Ammon's horn (tissue), 1 donor: ENCODE measurements at places on chromosomes 6 and 20.
A peak's percentile ranks its signal among the peaks of the same experiment; 100 is the strongest.

- DNase-seq: no peak
Measured at GRCh38 chr6:42942444-42942843, 13.2 kb downstream of the CNPY3 start.

- no peak for DNase-seq
Measured at GRCh38 chr6:115668211-115668610, 392.5 kb downstream of the FRK start.

- DNase-seq: peak; percentile 39
Measured at GRCh38 chr6:146770965-146771735, 172.4 kb downstream of the ADGB start.

DNA sequence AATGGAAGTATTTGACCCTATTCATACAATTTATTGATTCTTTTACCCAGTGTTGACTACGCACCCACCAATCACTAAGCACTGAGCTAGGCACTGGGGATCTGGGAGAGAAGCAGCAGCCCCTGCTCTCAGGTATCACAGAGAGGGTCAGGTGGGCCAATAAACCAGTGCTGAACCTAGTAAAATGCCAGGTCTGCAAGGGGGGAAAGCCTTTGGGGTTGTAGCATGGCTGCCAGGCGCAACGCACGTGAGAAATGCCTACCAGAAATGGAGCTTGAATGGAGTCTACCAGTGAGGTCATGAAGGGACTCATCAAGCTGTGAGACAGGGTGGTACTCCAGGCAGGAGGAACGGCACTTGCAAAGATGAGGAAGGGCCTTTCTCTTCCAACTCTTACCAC is 313.6 kb downstream of the GMDS start:
- no peak for DNase-seq

GRCh38 chr20:21873291-21873690 is 167.8 kb downstream of the PAX1 start:
- DNase-seq: no peak

GRCh38 chr6:142009647-142010046 is 123.1 kb upstream of the GJE1 start:
- DNase-seq: no peak

GRCh38 chr6:137117581-137117980 is 55.9 kb downstream of the IL22RA2 start:
- peak; percentile 58 for DNase-seq

DNA sequence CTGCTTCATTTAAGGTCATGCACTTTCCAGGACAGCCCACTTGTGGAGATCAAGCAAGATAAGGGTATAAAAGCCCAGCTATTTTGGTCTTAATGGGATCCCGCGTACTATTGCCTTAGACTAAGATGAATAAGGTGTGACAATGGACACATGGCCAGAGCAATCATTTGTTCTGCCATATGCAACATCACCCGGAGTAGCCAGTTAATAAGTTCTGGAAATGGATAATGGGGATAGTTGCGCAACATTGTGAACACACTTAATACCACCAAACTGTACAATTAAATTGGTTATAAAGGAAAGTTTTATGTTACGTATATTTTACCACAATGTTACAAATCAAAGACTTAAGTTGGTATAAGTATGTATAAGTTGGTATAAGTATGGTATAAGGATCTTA is 674.5 kb downstream of the HDGFL1 start:
- DNase-seq: no peak

GRCh38 chr6:337805-338368 is 45.6 kb downstream of the DUSP22 start:
- no peak for DNase-seq

DNA sequence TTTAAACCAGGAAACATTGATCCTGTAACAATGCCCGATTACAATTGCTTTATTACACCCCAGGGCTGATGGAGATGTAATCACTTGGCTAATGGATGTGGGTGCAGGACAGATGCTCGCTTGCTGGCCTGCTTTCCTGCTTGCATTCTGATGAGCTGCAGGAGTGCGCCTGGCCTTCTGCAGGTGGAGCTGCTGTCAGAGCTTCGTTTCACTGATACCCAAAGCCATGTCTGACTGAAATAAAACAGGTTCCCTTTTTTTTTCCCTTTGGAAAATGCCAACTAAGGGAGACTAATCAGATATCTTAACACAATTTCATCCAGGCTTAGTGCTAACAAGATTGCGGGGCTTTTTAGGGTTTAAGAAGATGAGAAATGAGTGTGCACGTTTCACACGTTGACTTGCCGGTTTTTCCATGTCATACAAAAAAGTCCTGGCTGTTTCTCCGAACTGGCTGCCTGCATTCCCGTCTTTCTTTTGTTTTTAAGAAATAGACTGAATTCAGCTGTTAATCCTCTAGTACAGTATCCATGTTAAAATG is 60.7 kb downstream of the VAPB start:
- DNase-seq: peak; percentile 46

DNA sequence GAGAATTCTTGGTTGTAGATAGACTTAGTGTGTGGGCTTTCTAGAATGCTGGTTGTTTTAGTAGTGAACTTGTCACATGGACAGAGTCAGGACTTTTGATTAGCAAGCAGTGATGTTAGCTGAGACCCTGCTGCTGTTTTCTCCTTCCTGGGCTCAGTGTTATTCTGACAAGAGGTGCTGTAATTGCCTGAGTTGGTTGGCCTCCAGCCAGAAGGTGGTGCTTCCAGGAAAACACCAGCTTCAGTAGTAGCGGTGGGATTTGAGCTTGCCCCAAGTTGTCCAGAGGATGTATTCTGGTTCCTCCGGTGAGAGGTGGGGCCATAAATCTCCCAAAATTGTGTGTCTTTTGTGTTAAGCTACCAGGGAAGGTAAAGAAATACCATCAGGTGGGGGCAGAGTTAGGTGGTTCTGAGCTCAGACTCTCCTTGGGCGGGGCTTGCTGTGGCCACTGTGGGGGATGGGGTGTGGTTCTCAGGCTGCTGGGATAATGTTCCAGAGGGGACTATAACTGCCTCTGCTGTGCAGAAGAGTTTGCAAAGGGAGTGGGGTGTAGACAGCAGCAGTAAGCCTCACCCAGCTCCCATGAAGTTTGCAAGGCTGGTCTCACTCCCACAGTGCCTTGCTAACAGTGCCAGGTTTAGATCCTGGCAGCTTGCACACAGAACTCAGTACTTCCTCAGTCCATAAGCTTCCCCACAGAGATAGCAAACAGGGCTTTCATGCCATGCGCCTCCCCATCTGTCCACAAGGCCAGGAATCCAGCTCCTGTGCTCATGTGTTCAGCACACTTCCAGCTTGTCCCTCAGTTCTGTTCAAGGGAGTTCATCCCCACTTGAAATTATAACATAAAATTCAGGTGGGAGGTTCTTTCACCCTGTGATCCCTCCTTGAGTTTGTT is 278.4 kb upstream of the PTCHD4 start:
- peak; percentile 1 for DNase-seq

DNA sequence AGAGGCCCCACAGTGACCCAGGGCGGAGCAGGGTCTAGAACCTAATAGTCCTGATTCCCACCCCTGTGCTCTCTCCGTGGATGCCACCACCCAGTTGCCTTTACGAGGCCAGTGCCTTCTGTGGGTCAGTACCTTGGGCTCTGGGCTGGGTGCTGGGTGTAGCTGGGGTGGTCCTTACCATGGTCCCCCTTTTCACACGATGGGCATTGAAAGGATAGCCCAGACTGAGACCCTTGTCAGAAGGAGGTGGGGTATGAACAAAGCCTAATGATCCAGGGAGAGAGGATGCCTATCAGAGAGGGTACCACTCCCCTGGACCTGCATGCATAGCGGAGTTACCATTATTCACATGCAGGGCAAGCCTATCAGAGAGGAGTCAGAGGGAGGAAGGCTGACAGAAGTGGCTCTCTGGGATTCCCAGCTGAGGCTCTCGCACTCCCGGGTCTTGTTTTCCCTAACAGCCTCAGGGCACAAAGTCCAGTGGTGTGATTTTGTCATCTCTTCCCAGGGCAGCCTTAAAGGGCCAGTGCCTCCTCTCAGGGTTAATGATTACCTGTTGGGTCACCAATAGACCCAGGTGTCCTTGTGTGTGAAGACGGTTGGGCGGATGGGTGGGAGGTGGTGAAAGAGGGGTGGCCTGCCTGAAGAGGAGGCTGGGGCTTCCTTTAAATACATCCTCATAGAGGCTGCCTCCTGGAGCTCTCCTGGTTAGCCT is 36.2 kb downstream of the VEGFA start:
- DNase-seq: no peak

DNA sequence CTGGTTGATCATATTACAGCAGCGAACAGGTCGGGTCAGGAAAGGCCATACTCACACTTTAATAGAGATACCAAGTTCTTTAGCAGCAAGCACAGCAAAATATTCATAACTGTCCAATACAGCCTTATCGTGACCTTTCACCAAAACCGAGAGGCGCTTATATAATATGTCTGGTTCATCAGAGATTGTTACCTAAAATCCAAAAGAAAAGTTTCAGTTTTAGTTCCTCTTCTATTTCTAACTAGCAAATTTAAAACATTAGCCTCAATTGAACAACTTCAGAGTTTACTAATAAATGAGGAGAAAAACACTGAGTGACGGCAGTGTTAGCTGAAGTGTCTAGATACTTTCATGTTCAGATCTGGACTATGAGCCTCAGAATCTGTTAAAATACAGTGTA is 5.9 kb downstream of the MRPS10 start:
- no peak for DNase-seq
